ENCODE measurements at places on chromosomes 12 and 14. TPM values are rescaled to one million over a fixed set of nuclear protein-coding genes. Genes with fewer than 3 reads are reported as not detected.

The PTGDR gene
- 0.36 TPM for total RNA-seq

The KITLG gene
- 213 TPM for total RNA-seq

DNA sequence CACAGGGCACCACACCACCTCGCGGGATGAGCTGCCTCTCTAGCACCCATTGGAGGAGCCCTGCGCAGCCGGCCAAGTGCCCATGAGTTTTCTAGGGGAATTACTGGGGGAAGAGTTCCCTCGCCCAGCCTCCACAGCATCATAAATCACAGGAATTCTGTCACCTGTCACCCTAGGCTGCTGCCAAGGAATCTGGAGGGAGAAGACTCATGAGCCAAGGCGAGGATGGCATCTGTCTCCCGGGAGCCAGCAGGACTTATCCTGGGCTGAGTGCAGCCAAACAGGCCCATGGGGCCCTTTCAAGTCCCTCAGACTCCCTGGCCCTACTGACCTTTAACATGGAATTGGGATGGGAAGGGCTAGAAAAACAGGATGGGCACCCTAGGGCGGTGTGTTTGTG lies 7.8 kb upstream of the OTUB2 start:
- peak; percentile 60 for DNase-seq

DNA sequence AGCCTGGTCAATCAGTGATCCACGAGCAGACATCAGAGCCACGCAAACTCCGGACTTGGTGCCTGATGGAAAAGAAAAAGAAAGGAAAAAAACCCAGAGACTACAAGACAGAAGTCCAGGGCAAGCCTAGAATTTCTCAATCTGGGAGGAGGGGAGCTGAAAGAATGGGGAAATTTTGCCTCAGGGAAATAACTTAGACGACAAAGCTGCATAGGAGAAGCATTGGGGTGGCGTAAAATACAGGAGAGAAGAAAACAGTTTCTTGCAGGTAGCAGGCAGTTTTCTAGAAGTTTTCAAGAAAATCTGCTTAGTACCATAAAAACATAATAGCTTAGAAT lies 2.6 kb upstream of the SLC11A2 start:
- no peak for DNase-seq

DNA sequence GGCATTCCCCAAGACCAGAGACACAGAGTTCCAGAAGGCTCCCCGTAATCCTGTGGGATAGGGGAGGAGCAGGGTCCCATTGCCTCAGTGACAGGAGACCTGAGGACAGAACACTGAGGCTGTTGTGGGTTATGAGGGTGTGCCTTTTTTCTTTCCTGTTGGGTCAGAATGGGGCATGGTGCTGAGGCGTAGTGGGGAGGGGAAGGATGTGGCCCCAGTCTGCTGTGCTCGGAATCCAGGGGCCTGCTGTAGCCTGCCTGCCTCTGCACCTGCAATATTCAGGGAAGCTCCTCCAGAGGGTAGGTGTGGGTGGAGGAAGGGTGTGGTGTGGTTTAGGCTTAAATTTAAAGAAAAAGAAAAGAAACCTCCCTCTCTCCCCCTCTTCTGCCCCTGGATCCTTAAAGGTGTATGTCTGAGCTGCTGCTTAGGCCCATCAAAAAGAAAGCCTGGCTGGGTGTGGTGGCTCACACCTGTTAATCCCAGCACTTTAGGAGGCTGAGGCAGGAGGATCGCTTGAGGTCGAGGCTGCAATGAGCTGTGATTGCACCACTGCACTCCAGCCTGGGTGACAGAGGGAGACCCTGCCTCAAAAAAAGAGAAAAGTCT lies 18.7 kb downstream of the PLEKHG3 start:
- DNase-seq = no peak

DNA sequence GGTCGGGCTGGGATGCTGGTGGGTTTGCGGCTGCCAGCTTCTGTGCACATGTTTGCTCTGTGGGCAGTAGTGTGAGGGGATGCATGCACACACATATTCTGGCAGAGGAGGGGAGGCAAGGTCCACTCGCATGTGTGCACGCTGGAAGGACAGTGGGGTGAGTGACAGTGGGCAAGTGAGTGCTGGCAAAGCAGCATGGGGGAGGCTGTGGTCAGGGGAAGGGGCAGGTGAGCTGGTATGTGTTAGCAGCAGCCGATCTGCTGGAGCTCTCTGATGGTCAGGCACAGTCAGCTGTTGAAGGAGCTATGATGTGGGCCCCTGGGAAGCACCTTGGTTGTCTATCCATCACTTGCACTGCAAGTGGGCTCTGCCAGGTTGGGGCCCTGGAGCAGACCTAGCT lies 170.3 kb downstream of the NTS start:
- no peak for DNase-seq

DNA sequence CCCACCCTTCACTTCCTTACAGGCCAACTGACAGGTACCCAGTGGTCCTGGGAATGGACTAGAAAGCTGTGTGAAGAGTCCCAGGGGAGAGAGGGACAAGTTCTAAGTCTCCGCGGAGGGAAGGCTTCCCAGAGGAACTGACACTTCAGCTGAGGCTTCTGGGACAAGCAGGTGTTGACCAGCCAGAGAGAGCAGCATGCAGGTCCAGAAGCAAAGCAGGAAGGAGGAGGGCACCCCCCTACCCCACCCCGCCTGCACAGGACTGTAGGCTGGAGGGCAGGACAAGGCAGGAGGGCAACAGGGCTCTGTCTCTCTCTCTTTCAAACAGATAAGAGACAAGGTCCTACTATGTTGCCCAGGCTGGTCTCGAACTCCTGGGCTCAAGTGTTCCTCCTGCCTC lies 58.2 kb upstream of the CORO1C start:
- no peak for DNase-seq

- no peak for DNase-seq
These were observed 68.2 kb downstream of the FRMD6 start for GRCh38 chr14:51719955-51720354.

DNA sequence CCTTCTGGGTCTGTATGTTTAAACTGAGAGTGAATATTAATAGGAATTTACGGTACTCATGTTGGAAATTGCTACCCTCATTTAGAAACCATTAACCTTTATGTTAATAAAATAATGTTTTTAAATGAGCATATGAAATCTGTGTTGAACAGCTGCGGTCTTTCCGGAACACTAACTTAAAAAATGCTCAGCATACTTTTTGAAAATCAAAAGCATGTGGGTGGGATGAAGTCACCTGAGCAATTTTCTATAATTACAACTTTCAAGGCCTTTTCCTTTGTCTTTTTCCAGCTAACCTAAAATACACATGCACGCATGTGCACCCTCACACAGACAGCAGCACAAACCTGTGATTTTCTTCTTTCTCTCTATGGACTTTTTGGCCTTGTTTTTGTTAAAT lies 39.8 kb downstream of the BORCS5 start:
- no peak for DNase-seq

DNA sequence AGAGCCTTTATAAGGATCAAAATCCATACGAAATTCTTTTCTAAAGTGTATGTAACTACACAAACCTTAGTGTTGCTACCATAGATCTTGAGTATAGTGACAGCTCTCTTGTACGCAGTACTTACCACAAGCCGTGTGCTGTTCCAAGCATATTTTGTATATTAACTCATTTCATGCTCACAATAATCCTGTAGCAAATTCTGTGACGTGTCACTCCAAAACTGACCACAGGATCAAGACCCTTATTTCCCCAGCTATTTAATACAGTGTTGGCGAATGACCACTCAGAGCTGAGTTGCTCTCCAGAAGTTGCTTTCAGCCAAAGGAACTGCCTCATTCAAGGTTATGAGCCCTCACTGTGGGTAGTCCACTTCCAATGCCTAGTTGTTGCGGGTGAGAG lies 169.8 kb downstream of the BTG1 start:
- no peak for DNase-seq

All from cerebellum (tissue), 4 donors.